ENCODE measurements at places on chromosomes 7 and 10.

DNA sequence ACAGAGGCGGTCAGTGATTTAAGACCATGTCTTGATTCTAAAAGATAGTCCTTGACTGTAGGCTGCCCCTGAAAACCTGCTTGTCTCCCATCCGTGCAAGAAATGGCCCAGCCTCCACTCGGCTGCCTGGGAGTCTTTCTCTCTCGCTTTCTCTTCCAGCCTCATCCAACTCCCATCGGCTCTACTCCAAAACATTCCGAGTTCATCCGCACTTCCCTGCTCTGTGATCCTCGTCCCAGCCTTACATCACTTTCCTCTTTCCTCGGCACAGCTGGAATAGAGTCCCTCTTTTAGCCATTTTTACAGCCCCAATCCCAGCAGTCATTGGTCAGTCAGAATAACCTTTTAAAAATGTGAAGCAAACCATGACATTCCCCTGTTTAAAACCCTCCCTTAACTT lies 135.1 kb downstream of the TAX1BP1 start:
- DNase-seq, result no peak

DNA sequence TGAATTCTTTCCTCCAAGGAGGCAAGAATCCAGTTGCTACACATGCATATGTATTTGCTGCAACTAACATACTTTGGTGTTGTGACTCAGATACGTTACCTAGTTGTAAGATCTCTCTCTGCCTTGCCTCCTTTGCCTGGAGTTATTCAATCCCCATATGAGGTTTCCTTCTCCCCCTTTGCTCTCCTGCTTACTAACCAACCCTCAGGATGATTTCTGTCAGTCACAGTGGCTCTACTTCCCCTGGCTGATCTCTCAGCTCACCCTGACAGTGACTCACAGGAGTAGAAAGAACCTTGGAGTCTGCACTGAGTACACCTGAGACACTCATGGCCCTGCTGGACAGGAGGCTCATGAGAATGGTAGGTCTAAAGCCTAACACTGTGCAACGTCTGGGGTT lies 92.0 kb downstream of the TMEM106B start:
- DNase-seq, result peak; percentile 31

- no peak for DNase-seq
Measured at GRCh38 chr7:91519241-91520158, 255.3 kb downstream of the FZD1 start.

- no peak for DNase-seq
Measured at GRCh38 chr10:43846968-43847367, 198.3 kb upstream of the ZNF32 start.

DNA sequence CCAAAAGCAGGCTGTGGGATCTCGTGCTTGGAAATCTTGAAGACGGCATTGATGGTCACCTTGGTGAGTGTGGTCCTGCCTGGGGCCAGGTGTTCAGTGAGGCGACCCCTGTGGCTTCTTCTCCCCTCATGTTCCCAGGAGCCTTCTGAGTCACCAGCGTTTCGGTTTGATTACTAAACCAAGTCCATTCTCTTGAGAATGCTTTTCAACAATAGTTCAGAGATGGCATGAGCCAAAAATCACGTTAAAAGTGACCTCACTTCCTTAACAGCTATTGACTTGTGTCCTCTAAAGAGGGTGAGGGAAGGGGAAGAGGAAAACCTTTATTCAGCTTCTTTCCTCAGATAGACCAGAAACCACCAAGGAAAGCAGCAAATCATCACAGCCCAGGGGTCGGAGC lies 315.2 kb downstream of the GATA3 start:
- DNase-seq, result no peak

DNA sequence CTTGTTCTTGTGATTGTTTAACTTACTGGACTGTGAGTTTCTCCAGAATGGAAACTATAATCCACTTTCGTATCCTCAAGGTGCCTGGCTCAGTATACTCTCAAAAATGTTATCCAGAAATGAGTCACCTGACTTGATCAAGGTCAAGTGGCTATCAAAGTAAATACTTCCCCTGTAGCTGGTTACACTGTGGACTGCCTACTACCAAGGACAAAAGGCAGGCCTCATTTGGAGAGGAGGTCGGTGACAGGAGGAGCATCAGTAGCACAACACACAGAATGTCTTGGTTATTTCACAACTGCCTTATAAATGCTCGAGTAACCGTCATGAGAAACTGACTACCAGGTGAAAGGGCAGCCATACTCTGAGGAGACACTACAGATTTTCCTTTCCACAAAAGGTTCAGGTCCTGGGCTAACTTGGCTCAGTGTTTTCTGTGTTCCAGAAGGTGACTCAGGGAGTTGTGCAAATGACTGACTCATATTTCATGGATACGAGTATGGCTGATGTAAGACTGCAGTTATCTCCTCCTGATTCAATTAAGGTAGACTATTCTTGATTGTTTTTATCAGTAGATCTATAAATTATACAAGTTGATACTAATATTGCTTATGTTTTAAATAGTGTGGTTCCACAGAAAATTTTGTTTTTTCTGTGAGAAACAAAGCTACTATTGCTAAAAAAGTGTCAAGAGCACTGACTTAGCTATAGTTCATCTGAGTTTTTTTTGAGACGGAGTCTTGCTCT lies 4.2 kb upstream of the CCNY start:
- DNase-seq, result peak; percentile 50

GRCh38 chr7:95246831-95247370 lies 77.4 kb downstream of the PON1 start:
- peak; percentile 79 for DNase-seq

DNA sequence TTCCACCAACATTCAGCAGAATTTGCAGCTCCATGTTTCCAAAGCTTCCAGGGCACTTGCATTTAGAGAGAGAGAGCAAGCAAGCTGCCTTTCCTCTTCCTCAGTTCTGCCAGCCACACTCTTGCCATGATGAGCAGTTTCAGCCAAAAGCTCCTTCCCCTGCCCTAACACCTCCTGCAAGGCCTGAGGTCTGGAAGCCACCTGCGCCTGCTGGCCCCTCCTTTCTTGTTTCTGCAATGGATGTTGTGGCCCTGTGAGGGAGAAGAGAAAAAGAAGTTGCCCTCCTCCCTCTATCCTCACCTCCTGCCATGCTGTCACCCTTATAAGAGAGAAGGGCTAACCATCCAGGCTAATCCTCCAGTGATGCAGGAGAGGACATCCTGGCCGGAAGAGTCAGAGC lies 48.7 kb downstream of the IKZF1 start:
- DNase-seq, result no peak

DNA sequence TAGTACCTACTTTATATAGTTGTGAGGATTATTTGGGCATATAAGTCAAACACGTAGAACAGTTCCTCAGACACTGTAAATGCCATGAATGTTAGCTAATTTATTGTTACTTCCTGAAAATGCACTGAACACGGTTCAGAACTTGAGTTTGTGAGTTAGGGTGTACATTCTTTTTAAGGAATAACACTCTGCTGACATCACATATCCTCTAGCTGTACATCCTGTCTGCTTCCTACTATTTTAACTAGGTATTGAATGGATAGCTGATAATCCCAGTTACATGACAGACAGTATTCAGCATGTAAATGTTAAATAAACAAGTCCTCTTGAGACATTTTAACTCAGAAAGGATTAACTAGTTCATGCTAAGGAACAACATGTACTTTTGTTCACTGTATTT lies 16.0 kb downstream of the SAMD8 start:
- no peak for DNase-seq

DNA sequence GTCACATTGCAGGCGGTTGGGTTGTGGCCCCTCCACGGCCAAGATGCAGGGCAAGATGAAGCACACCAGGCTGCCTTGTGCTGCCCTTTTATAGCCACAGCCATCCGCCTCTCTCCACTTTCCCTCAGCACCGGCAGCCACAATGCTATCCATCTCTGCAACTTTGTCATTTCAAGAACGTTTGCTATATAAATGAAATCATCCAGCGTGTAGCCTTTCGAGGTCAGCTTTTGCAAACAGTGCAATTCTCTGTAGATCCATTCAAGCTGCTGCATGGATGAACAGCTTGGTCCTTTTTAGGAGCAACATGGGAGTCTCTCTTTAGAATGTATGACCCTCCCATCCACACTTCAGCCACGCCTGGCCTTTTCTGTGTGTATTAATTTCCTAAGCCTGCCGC lies 6.4 kb upstream of the IL15RA start:
- DNase-seq, result no peak

GRCh38 chr10:62632071-62632809 lies 172.3 kb upstream of the ADO start:
- DNase-seq, result no peak

DNA sequence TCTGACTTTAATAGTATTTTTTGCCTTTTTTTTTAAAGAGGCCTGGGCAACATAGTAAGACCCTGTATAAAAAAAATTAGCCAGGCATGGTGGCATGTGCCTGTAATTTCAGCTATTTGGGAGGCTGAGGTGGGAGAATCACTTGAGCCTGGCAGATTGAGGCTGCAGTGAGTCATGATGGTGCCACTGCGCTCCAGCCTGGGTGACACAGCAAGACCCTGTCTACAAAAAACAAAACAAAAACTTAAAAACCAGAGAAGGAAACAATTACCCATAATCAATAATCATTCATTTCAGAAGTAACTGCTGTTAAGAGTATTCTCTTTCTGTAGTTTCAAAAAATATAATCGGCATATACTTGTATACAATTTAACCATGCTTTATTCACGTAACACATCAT lies 28.0 kb downstream of the VPS26A start:
- DNase-seq, result no peak

- DNase-seq, result no peak
Measured at GRCh38 chr10:125779403-125780327, 4.0 kb upstream of the MMP21 start.

- no peak for DNase-seq
Measured at GRCh38 chr10:131726967-131727366, 173.8 kb upstream of the PPP2R2D start.

DNA sequence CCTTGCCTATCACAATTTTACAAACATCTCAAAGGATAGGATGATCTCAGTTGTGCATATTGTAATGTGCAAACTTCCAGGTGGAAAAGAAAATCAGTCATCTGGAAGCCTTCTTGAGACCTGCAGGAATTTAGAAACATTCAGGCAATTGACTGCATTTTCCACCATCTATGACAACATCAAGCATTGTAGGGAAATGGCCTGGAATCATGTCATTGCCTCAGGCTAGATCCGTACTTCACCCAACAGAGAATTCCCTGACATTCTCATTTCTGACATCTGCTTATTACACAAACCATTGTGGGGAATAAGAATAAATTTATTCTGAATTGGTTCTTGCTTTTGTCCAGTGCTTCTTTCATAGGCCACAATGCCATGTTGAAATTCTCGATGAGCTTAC lies 124.9 kb upstream of the NPVF start:
- DNase-seq, result no peak

GRCh38 chr10:71729161-71729636 lies 9.6 kb upstream of the C10orf105 start:
- peak; percentile 74 for DNase-seq

DNA sequence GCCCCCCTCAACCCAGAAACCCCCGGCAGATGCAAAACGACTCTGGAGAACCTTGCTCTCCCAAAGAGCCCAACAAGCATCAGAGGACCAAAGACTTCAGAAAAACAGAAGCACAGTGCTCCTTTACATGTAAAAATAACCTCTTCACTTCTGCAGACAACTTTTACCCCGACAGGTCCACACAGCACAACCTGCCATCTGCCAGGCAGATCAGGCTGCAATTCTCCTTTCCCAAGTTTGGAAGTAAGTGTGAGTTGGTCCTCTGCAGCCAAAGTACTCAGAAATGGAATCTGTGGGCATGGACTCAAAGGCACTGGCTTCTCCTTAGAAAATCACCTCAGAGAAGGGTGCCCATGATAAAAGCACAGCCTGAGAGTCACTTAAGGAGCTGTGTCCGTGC lies 26.0 kb downstream of the DOCK4 start:
- no peak for DNase-seq

DNA sequence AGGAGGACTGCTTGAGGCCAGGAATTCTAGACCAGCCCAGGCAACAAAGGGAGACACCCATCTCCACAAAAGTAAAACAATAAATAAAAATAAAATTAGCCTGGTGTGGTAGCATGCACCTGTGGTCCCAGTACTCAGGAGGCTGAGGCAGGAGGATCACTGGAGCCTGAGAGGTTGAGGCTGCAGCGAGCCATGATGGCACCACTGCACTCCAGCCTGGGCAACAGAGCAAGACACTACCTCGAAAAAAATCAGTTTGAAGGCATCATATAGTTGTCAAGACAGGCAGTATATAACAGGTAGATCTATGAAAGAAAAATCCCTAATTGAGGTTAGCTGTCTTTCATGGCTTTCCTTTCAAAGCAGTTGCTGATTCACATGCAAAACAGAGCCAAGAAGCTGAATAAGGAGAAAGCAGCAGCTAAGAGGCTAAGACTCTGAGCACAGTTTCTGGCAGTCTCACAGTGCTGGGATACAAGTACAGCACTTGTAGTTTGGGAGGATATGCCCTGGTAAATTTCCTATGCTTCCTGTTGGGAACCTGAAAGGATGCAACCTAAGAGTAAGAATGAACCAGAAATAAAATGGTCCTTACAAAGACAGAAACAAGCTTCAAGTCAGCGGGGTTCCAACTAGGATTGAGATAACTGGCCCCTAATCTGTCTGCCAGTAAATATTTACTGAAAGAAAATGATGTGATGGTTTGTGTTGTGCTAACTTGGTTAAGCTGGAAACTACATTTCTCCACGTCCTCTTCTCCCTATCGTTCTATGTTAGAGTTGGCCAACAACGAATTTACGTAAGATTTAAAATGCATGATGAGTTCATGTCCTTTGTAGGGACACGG lies 368.5 kb upstream of the HPS1 start:
- peak; percentile 14 for DNase-seq

DNA sequence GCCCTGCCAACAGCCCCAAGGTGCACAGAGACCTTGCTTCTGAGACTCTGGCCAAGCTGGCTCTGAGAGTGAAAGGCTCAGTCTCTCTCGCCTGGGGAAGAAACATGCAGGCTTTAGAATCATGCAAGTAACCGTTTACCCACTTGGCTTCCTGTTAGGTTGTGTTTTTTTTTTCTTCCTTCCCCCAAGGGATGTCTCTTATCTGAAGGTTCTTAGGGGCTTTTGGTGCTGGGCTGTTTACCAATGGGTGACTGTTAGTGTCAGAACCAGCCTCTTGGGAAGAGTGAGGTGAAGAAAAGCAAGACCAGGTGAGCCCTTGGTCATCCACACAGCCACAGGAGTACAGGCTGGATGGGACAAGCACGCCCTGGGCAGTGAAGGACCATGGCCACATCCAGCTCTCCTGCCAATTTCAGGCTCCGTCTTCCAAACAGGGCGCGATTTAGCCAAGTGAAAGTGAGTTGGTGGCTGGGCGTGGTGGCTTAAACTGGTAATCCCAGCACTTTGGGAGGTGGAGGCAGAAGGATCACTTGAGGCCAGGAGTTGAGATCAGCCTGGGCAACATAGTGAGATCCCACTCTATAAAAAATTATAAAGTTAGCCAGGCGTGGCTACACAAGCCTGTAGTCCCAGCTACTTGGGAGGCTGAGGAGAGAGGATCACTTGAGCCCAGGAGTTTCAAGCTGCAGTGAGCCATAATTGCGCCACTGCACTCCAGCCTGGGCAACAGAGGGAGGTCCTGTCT lies 76.3 kb upstream of the CUX1 start:
- no peak for DNase-seq

GRCh38 chr10:93457511-93457910 lies 24.6 kb downstream of the MYOF start:
- no peak for DNase-seq
